Fibroblast of skin of abdomen (primary cell): ENCODE measurements at places on chromosomes 7 and 10.

DNA sequence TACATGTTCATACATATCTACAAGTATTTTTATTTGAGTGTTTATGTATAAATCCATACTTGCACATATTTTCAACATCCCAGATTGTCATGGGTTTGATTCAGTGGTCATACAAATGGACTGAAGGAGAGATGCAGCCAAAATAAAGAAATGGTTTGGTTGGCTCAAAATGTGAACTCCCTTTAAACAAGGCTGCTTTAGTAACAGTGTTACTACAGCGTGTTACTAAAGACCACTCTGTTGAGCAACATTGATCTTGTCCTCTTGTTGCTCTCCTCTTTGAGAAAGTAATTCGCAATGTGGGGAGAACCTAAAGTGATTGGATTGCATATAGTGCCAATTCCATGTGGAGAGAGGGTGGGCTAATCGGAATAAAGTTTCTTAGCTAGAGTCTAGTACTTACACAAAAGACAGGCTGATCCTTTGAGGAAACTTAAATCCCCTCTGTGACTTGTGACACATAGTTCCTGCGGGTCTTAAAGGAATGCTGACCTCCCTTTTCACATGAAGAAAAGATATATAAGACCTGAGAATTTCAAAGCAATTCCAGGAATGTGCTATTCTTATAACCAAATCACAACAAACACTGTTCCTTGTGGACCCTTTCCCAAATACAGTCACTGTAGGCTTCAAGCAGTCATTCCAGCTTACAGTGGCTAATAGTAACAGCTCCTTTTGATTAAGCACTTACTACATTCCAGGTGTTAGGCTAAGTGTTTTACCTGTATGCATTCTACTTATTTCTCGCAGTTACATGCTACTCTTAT, 144.3 kb downstream of the FZD1 start:
- DNase-seq: peak; percentile 27

DNA sequence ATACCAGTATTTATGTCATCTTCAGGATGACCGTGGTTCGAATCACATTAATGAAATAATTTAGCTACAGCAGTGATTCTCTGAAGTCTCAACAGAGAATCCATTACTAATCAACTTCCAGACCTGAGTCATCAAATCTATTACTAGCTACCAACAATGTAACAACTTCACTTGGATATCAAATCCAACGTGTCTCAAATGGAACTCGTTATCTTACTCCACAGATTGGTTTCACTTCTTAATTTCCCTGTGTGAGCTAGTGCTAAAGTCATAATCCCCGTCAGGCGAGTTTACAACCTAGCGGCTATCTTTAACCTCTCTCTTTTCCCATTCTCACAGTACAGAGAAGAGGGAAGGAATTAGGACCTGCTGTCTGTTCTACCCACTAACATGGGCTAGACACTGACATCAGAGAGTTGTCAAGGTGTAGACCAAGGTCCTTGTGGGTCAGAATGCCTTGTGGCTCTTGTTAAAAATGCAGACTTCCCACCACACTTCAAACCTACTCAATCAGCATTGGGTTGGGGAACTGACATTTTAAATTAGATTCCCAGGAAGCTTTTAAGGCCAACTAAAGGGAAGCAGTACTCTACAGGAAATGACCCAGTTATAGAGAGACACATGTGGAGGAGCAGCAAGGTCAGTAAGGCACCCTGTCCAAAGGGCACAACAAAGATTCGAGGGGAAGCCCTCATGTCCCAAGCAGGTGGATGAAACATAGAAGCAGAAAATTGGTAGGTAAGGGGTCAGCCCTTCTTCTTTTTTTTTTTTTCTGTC, 57.3 kb upstream of the GSAP start:
- no peak for DNase-seq

DNA sequence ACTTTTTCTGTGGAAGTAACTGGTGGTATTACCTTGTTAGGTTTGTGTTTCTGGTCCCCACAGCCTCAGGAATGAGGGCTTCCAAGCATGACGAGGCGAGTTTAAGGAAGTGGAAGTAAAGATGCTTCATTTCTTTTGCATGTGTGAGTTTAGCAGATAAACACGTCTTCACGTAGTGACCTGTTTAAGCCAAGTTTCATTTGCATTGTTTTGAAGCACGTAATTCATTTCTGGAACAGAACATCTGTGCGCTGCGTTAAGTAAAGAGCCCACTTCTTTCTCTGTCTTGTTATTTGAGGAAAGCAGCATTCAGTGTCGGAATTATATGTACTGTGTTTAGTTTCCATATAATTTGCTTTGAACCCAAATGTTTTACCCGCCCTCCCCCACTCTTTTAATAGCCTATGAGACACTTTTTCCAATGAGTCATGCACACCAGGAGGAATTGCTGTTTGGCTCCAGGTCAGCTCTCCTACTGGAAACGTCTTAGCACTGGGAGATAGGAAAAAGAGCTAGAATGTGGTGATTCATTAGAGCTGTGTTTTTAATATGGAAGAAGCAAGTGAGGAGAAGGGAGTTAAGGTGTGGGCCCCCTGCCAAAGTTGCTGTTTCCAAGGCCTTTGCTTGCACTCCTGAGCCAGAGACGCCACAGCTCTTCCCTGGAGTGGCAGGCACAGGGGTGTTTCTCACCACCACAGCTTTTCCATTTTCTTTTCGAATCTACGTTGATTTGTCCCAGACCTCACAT, 36.7 kb downstream of the BTBD16 start:
- peak; percentile 99 for DNase-seq

DNA sequence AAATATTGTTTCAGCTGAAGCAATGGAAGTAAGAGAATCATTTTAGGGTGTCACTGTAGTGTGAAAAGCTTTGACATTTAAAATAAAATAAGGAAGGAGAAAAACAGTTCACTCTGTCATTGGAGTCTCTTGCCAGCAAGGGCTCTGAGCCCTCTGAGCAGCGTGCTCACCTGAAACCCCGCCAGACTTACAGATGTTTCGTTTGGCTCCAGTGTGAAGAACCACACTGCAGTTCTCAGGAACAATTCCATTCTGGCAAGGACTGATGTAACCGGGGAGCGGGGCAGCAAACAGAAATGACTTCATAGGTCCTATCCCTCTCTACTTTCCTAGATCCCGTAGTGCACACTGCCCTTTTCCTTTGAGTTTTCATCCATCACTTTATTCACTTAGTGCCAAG, 164.3 kb downstream of the CELF2 start:
- DNase-seq: no peak

- DNase-seq: no peak
Observed at GRCh38 chr7:13414661-13415107, 574.8 kb downstream of the ETV1 start.

GRCh38 chr10:65892284-65892683, 1033.6 kb upstream of the LRRTM3 start:
- DNase-seq: no peak

DNA sequence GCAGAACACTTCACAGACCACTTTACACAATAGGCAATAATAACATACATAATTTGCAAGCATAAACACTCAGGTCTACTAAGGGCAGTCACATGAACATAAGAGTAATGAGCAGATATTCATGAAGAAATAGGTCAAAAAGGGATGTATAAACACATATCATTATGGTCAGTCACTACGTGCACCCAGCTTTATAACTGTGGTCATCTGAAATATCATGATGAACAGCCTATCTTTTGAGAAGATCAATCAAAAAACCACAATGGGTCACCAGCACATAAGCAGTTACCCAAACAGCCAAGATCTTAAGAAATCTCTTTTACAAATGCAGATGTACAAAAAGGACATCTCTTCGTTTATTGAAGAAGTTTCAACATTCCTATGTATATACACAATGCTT, 35.5 kb upstream of the DRGX start:
- DNase-seq: no peak

DNA sequence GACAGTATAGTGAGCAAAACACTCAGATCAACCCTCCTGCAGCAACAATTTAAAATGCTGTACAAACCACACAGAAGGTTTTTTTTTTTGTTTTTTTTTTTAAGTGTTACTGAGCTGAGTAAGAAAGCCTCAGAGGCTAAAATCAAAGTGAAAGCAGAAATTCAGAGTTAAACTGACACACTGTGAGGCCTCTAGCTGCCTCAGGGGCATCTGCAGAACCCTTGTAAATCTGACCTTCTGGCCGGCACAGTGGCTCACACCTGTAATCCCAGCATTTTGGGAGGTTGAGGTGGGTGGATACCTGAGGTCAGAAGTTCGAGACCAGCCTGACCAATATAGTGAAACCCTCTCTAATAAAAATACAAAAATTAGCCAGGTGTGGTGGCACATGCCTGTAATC, 7.4 kb upstream of the GNA12 start:
- no peak for DNase-seq

DNA sequence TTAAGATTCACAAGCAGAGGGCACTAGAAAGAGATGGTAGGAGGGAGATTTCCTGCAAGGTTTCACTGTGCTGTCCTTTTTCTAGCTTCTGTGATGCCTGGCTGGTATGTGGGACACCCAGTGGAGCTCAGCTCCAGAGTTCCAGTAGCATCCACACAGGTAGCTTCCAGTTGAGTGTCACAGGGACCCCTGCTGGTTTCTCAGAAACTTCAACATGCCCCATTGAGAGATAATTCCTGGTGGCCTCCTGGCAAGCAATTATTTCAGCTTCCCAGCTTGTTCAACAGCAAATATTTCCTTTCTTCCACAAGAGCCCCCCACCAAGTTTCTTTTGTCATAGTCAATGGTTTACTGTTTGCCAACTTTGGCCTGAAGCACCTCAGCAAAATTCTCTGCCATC, 858.7 kb downstream of the REEP3 start:
- no peak for DNase-seq

GRCh38 chr10:33509231-33509831, 174.9 kb upstream of the NRP1 start:
- DNase-seq: peak; percentile 82

- peak; percentile 73 for DNase-seq
Observed at GRCh38 chr7:20030915-20031362, 186.2 kb downstream of the MACC1 start.

DNA sequence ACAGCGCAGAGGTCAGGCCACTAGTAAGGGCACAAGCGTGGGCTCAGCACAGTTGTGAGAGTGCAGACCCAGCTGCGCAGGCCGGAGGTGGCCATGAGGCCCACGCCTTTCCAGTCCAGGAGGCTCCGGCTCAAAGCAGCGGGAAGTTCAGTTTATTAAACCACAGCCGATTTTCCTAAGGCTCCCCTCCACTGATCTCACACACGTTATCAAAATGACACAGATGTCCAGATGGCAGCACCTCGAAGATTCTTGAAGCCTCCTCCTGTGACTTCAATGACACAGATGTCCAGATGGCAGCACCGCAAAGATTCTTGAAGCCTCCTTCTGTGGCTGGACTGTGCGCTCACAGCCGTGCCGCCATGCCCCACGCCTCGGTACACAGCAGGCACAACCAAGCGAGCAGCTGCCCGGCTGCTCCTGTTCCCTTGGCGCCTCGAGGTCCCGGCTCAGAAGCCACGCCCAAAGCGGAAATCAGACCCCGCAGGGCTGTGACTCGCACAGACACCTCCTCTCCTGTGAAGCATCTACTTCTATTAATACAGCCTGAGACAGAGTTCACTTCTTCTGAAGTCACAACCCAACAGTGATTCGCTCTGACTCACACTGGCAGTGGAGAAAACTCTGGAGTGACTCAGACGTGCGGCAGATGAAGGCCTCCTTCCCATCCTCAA, 122.7 kb downstream of the MAD1L1 start:
- DNase-seq: peak; percentile 93

- no peak for DNase-seq
Observed at GRCh38 chr7:146709451-146710027, 592.9 kb downstream of the CNTNAP2 start.

DNA sequence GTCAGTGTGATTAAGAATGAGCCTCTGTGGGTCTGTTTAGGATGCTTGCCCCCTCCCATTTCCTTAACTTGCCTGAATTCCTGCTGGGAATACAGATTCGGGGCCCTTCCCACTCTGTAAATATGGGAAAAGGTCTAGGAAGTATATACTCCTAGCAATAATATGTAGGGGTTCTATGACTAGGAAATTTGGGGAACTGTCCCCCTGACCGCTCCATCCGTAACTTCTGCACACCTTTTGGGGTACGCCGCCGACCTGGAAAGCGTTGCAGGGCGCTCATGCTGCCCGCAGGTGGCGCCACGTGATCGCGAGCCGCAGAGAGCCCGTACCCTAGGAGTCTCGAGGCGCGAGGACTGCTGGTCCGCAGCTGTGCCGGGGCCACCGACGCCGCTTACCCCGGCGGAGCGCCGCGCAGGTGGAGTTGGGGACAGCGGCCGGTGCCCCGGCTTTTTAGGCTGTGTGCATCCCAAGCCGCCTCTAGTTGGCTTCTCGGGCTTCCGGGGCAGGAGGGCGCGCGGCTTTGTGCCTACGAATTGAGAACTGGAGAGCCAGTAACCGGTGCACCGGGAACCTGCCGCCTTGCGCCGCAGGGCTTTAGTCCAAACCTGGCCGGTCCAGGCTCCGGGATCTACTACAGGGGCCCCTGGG, 656 bp upstream of the CNNM2 start:
- peak; percentile 65 for DNase-seq

DNA sequence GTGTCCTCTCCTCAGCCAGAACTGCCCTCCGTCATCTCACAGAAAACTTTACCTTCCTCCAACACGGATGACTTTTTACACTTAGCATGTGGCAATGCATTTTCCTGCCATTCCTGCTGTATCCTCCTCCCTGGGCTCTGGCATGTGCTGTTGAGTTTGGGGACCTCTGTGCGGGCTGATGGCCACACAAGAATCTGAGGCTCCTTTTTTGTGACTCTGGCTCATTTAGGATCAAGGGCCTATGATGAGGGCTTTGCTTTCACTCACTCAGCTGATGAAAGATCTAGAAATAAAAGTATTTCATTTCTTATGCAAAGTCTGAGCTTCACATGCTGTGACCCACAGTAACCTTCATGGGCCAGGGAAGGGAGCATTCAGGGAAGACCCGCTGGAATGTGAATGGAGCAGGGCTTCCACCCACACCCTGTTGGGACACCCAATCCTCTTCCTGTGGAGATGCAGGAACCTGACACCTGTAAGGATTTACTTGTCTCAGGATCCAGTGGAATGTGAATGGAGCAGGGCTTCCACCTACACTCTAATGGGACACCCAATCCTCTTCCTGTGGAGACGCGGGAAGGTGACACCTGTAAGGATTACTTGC, 500.3 kb upstream of the MKI67 start:
- peak; percentile 32 for DNase-seq

DNA sequence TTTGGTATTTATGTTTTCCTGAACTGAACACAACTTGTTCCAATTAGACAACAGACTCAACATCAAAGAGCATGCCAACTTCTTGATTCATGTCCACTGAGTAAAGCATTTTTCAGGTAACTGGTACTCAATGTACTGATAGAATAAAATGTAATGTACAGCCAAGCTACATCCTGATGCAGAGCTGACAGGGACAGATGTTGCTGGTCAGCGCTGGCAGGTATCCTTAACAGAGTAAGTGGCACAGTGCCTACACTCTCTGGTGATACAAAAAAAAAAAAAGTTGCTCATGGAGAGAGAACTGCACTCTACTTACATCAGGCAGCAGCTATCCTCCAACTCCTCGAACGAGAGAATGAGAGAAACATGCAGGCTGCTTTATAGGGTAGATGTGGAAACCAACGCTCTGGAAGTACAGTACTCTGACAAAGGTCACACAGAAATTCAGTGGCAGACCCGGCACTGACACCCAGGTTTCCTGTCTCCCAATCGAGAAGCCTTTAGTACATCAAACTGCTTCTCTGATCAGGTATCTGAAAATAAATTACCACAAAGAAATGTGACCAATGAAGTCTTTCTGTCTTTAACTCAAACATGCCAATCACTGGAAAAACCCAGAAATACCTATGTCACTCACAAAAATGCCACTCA, 4.6 kb downstream of the ITGB1 start:
- DNase-seq: no peak

- no peak for DNase-seq
Observed at GRCh38 chr7:44327981-44328380, 2.6 kb upstream of the CAMK2B start.
